WERI-Rb-1 (cell line): ENCODE measurements at places on chromosomes 1 and 21.

DNA sequence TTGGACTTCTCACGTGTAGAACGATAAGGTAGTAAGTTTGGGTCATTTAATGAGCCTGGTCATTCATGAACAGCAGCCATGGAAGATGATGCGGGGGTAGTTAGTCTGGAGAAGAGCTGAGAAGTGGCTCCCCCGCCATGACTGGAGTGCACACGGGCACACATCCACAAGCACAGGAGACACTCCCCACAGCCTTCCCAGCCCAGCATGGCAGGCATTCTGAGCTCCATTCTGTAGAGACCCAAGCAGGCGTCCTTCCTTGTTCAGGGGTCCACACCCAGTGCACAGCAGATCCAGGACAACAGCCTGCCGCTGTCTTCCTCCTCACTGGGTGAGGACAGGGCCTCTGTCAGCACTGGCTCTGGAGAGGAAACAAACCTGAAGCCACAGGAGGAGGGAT, 57.0 kb downstream of the SCCPDH start:
- DNase-seq, result peak; percentile 5

- DNase-seq, result no peak
These were observed 13.5 kb downstream of the TIE1 start for GRCh38 chr1:43314233-43314632.

DNA sequence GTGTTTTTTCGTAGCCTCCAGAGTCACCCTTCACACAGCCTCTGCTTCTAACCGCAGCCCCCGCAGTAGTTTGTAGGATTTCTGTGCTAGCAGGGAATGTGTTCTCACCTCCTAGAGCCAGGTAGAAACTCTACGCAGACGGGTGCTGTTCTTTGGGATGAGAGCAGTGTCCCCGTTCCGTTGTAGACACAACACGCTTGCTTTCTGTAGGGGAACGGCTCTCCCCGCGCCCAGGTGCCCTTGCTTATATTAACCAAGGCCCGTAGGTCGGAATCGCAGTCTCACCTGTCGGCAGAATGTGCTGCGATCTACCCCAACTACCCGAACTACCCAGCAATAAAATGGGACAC, 111.8 kb upstream of the NBPF11 start:
- no peak for DNase-seq

GRCh38 chr1:172776071-172776470, 117.2 kb downstream of the FASLG start:
- DNase-seq, result no peak

- no peak for DNase-seq
These were observed 165.8 kb downstream of the RRAGC start for GRCh38 chr1:38693759-38694158.

DNA sequence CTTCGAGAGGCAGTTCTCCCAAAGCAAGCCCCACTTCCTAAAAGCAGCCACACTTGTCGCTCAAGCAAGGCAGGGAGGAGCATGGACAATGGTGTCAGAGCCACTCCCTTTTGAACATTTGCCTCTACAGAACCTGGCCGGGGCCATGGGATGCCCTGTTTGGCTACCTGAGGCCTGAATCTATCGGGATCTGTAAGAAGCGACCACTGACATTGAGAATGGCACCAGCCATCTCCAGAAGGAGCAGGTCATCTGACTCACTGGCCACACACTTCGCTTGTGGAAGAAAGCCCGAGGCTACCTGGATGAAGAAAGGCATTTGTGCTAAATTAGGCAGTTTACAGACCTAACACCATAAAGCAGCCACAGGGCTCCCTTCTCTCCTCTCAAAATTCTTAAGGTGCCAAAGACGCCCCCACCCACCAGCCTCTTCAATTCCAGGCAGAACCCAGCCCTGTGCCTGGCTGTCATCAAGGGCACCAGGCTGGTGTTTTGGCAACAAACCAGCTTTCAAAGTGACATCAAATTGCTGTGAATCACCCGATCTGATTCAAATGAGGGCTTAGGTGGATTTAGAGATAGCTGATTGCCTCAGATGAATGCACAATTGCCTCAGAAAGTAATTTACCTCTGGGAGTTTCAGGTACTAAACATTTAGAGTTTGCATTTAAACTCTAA, 104.8 kb downstream of the ETS2 start:
- no peak for DNase-seq

DNA sequence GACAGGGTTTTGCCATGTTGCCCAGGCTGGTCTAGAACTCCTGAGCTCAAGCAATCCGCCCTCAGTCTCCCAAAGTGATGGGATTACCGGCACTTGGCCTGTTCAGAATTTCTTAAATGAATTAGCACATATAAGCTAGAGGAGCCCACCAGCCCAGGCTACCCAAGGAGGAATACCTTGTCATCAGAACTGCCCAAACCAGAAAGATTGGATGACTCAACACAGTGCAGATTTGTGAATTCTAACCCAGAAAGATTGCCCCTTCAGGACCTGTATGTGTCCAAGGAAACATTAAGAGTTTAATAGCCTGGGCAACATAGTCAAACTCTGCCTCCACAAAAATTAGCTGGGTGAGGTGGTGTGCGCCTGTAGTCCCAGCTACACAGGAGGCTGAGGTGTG, 14.0 kb upstream of the LIN9 start:
- no peak for DNase-seq
